ENCODE measurements at places on chromosomes 12 and 14.

GRCh38 chr14:20631880-20632389, 9.6 kb downstream of the OR6S1 start:
- DNase-seq: no peak

DNA sequence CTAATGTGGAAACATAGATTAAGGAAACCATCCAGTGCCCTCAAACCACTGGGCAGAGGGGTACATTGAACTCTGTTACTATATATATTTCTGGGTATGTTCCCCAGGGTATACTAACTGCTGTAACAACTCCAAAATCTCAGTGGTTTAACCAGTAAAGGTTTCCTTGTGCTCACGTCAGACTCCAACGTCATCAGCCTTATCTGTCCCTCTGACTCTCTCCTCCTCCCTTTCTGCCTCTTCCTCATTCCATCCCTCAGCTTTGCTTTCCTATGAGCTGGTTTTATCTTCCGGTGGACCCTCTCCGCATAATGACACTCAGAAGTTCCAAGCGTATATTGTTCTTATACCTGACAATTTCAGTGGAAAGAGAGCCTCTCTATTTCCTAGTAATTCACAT, 21.2 kb upstream of the SMCO2 start:
- DNase-seq: no peak

DNA sequence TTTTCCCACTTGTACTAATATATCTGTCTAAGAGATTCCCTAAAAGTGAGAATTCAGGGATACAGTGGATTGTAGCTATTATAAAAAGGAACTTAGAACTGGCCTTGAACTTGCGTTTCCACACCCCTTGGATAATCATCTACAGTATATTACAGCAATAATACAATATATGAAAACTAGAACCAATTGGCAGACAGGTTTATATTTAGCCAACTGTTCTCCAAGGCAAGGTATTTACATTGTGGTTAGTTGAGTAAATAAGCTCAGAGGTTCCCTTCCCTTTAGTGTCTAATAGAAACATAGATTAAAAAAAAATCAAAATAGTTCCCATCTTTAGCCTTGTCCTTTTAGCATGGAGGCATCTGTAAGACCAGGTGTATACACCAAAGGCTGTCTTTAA, 42.1 kb downstream of the LIMA1 start:
- no peak for DNase-seq

DNA sequence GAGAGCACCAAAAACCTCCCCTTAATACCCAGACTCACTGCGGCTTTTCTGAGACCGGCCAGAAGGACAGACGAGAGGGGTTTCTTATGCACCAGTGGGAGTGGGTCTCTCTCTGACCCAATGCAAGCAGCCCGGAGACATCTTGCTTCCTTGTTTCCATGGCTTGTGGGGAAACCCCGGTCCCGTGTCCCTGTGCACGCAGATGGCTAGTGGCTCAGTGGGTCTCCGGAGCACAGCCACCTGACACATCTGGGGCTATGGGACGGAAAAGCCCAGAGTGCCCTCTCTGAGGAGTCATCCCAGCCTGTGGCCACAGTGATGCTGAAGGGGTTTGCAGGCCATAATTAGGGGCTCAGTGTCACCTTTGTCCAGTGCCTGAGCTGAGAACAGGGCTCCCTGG, 197.6 kb downstream of the PHETA1 start:
- DNase-seq: no peak

- DNase-seq: no peak
Measured at GRCh38 chr14:22336031-22336430, 253.0 kb downstream of the DAD1 start.

DNA sequence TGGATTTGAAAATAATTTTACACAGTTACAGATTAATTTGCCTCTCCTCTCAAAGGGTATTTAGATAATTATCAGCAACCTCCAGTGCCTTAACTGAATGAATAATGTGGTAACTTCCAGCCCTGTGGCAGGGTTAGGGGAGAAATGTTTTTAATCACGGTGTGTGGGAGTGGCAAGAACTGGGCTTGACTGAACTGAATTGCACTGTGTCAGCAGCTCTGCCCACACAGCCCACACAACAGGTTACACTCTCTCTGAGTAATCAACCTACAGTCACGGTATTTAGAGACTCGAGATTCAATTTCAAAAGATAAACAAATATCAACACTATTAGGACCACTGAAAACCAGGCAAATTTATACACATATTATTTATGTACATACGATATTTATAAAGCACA, 198.5 kb downstream of the KCNC2 start:
- no peak for DNase-seq

DNA sequence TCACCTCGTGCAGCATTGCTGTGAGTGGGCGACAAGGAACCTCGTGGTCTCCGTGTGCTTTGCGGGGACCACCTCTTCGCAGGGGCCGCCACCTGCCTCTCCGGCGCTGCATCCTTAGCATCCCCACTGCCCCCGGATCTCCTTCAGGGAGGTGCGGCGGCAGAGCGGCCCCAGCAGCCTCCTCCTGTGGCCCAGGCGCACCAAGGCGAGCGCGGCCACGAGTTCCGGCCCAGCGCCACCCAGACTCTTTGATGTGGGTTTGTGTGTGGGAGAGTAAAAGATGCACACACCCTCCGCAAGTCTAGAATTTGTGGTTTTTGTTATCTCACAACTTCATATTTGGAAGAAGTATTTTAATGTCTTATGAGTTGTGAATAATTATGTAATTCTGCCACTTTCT, 118.8 kb upstream of the DIO3 start:
- DNase-seq: peak; percentile 35

GRCh38 chr12:12210983-12211382, 55.9 kb downstream of the LRP6 start:
- DNase-seq: peak; percentile 13

- DNase-seq: no peak
Measured at GRCh38 chr12:6772726-6773589, 638 bp downstream of the LAG3 start.
